Karpas-422 (cell line): ENCODE measurements at places on chromosomes 3 and 15. TPM values are rescaled to one million over a fixed set of nuclear protein-coding genes. Genes with fewer than 3 reads are reported as not detected.
A peak's percentile ranks its signal among the peaks of the same experiment; 100 is the strongest.

GRCh38 chr3:105970283-105970682 lies 101.5 kb upstream of the CBLB start:
- H3K4me3 ChIP-seq: no peak overlapping the region
- peak; percentile 41 for DNase-seq
- no peaks in the 10 kb centered on the region for H3K27me3 ChIP-seq
- no peaks in the 10 kb centered on the region; the same call in 1 of the 2 replicates for H3K36me3 ChIP-seq
- peak overlapping the region; percentile 10; the same call in 1 of the 2 replicates for H3K27ac ChIP-seq

Gene DLEC1
- total RNA-seq: not detected in 2 replicates

DNA sequence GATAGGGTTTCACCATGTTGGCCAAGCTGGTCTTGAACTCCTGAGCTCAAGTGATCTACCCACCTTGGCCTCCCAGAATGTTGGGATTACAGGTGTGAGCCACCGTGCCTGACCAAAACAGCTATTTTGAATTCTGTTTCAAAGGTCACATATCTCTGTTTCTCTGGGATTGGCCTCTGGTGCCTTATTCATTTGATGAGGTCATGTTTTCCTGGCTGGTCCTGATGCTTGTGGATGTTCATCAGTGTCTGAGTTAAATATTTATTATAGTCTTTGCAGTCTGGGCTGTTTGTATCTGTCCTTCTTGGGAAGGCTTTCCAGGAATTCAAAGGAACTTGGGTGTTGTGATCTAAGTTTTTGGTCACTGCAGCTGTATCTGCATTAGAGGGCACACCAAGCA lies 5.1 kb downstream of the PATL2 start:
- H3K27me3 ChIP-seq: no peaks in the 10 kb centered on the region
- H3K4me1 ChIP-seq: peaks cover 11% of the 10 kb centered on the region
- H3K27ac ChIP-seq: no peak overlapping the region
- H3K36me3 ChIP-seq: no peaks in the 10 kb centered on the region

Gene NR1I2
- total RNA-seq: 2.7 and 3.8 TPM in 2 replicates

DNA sequence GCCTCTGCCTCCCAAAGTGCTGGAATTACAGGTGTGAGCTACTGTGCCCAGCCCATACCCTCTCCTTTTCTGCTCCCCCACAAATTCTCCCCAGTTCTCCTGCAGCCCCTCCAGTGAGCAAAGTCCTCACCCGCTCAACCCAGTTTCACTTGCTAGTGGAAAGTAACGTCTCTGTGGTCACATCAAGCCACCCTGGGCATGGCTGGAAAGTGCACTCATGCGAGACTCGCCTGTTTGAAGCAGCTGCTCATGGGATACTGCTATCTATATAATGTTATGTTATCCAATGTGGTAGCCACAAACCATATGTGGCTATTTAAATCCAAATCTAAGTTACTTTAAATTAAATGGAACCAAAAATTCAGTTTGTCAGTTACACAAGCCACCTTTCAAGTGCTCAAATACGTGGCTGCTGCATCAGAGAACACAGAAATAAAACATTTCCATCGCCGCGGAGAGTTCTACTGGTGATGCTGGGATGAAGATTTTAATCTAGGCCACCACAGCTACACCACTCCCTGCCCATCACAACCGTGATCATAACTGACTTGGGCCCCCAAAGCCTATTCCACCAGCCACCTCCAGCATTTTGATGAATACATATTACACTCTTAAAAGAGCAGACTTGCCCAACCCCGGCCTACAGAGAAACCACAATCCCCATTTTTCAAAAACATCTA lies 119.4 kb downstream of the LIPC start:
- no peaks in the 10 kb centered on the region for H3K27me3 ChIP-seq
- no peak overlapping the region for H3K4me3 ChIP-seq

DNA sequence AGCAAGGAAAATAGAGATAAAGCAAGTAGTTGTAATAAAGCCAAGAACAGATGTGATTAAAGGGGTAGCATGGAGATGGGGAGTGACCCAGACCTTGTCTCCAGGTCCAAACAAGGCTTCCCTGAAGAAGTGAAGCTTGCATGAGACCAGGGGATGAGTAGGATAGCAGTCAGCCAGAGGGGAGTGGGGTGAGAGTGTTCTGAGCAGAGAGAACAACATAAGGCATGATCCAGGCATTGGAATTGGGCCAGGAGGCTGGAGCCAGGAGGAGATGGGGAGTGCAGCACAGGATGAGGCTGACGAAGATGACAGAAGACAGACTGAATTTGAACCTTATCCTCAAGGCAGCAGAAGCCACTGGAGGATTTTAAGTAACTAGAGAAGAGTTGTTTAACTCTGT lies 7.2 kb downstream of the TMOD2 start:
- DNase-seq: no peak
- H3K36me3 ChIP-seq: no peaks in the 10 kb centered on the region
- H3K4me1 ChIP-seq: no peaks in the 10 kb centered on the region
- H3K27ac ChIP-seq: no peak overlapping the region

Gene MASP1
- total RNA-seq: 0.04 TPM in 1 of 2 replicates, not detected in the other

Gene SLC22A14
- total RNA-seq: not detected in 2 replicates

Gene NPAP1
- not detected in 2 replicates for total RNA-seq

GRCh38 chr15:42314818-42315217 lies 41.6 kb upstream of the TMEM87A start:
- no peaks in the 10 kb centered on the region for H3K27me3 ChIP-seq
- DNase-seq: no peak
- no peak overlapping the region for H3K27ac ChIP-seq
- H3K36me3 ChIP-seq: peaks cover 7% of the 10 kb centered on the region; the same call in 1 of the 2 replicates
- H3K4me3 ChIP-seq: no peak overlapping the region

DNA sequence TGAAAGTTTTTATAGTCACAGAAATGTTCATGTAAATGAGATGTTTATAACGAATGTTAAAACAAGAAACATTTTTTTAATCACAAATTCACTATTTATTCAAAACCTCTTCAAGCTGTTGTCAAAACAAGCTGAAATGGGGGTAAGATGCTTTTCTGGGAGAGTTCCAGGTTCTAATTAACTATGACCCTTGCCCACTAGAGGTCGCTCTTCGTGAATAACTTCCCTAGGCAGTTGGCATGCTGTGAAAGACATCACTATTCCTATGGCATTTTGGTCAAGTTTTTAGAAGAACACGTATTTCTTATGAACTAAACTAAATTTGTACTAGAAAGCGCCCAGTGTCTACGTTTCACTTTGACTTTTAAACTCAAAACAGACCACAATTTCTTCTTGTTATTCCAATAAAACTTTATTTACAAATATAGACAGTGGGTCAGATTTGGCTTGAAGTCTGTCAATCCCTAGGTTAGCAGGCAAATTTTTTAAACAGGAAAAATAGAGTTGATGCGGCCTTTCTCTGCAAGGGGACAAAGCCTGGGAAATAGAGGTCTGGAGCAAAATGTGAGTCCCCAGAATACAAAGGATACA lies 62.8 kb upstream of the CMTM8 start:
- H3K4me1 ChIP-seq: peaks cover 3% of the 10 kb centered on the region
- no peak overlapping the region for H3K27ac ChIP-seq
- H3K27me3 ChIP-seq: no peaks in the 10 kb centered on the region
- 0 out of 2 replicates have a peak, but pooled peaks cover 3% of the 10 kb centered on the region for H3K36me3 ChIP-seq
- H3K4me3 ChIP-seq: no peak overlapping the region
- peak; percentile 88 for DNase-seq

DNA sequence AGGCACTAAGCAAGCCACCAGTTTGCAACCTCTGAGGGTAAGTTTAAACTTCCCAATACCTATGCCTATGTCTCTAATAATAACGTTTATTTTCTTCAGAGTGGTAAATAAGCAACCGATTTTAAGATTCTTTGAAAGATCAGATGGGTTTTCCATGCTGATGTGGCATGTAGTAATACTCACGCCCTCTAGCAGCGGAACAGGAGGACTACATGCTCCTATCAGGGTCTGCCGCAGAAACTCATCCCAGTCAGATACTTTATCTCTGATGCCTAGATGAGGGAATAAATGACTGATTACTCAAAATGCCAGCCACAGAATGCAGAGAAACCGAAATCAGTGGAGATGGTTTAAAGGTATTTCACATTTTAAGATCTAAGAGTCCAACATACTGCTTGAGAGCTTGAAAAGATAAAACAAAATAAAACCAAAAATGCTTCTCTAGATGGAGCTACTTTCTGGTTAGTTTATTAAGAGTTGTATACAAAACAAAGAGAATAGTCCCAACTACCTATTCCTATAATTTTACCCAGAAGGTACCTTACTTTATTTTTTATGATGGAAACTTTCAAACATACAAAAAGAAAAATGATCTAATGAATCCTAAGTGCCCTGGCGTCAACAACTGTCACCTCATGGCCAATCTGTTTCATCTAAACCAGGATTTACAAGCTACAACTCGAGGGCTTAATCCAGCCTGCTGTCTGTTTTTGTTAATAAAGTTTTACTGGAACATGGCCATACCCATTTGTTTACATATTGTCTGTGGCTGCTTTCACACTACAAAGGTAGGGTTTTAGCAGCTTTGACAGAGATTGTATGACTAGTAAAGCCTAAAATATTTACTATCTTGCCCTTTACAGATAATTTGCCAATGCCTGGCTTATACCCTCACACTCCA lies 37.5 kb upstream of the STIMATE start:
- DNase-seq: peak; percentile 78
- H3K27ac ChIP-seq: no peak overlapping the region
- H3K4me1 ChIP-seq: peaks cover 10% of the 10 kb centered on the region
- no peak overlapping the region for H3K4me3 ChIP-seq
- H3K27me3 ChIP-seq: no peaks in the 10 kb centered on the region
- H3K36me3 ChIP-seq: no peaks in the 10 kb centered on the region

- no peak overlapping the region for H3K4me3 ChIP-seq
- H3K4me1 ChIP-seq: peaks cover 44% of the 10 kb centered on the region
- DNase-seq: no peak
- no peaks in the 10 kb centered on the region for H3K36me3 ChIP-seq
These were observed 107.2 kb downstream of the CHST2 start for GRCh38 chr3:143226678-143227291.

GRCh38 chr3:73148682-73149081 lies 87.2 kb downstream of the EBLN2 start:
- H3K4me1 ChIP-seq: no peaks in the 10 kb centered on the region
- no peaks in the 10 kb centered on the region for H3K36me3 ChIP-seq
- H3K27ac ChIP-seq: no peak overlapping the region
- no peak for DNase-seq
- H3K4me3 ChIP-seq: no peak overlapping the region

GRCh38 chr3:127784865-127785710 lies 37.2 kb downstream of the MGLL start:
- peaks cover 12% of the 10 kb centered on the region for H3K36me3 ChIP-seq
- H3K4me3 ChIP-seq: peak overlapping the region; percentile 22; the same call in 1 of the 2 replicates
- peaks cover 80% of the 10 kb centered on the region for H3K4me1 ChIP-seq

DNA sequence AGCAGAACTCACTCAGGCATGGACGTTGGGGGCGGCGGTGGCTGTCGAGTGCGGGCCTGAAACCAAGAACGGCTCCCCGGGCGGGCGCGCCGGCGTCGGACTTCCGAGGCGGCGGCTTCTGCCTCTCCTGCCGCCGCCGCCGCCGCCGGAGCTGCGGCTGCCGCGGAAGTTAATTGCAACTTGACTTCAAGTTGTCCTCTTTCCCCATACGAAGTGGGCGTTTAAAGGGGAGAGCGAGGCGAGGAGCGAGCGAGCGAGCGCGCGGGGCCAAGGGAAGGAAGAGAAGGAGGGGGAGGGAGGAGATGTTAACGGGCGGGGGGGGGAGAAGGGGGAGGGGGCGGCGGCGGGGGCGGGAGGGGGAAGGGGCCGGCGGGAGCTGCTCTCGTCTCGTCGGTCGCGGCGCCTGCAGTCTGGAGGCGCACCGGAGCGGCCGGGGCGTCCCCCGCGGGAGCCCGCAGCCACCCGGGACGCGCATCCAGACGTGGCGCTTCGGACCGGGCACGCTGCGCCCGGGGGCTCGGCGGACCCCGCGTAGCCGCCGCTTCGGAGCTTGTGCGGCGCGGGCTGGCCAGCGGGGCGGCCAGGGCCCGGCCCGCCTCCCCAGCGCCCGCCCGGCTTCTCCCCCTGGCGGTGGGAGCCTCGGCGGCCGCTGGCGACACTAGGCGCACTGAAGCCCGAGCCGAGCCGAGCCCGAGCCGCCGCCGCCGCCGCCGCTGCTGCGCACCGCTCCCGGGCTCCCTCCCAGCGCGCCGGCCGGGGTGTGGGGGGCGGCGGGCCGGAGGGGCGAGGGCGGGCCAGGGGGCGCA lies 19.7 kb upstream of the SATB1 start:
- H3K36me3 ChIP-seq: no peaks in the 10 kb centered on the region
- H3K4me1 ChIP-seq: peaks cover 3% of the 10 kb centered on the region; the same call in 1 of the 2 replicates
- DNase-seq: peak; percentile 61
- H3K4me3 ChIP-seq: no peak overlapping the region; the same call in 1 of the 2 replicates
- H3K27me3 ChIP-seq: no peaks in the 10 kb centered on the region; the same call in 1 of the 2 replicates
- no peak overlapping the region for H3K27ac ChIP-seq

DNA sequence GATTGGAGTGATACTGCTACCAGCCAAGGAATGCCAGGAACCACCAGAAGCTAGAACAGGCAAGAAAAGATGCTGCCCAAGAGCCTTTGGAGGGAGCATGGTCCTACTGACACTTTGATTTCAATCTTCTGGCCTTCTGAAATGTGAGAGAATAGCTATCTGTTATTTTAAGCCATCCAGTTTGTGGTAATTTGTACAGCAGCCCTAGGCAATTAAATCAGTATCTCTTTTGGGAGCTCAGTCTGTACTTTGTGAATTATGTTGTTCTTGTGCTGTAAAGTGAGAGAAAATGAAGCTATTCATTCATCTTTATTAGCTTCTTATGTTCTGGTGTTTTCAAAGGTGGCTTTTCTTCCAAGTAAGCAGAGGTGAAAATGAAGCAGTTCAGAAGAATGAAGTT lies 381.3 kb downstream of the PDCD6IP start:
- no peak overlapping the region for H3K4me3 ChIP-seq
- H3K36me3 ChIP-seq: no peaks in the 10 kb centered on the region
- H3K4me1 ChIP-seq: peaks cover 3% of the 10 kb centered on the region
- H3K27ac ChIP-seq: no peak overlapping the region
- no peaks in the 10 kb centered on the region for H3K27me3 ChIP-seq
- no peak for DNase-seq

Gene ARPP21
- total RNA-seq: not detected in 2 replicates

GRCh38 chr3:196772897-196773296 lies 33.2 kb downstream of the PAK2 start:
- H3K4me1 ChIP-seq: peaks cover 29% of the 10 kb centered on the region
- peak overlapping the region; percentile 61 for H3K27ac ChIP-seq
- H3K4me3 ChIP-seq: no peak overlapping the region
- H3K36me3 ChIP-seq: peaks cover 30% of the 10 kb centered on the region
- no peaks in the 10 kb centered on the region for H3K27me3 ChIP-seq

GRCh38 chr3:173920386-173920785 lies 522.8 kb downstream of the NLGN1 start:
- no peaks in the 10 kb centered on the region for H3K27me3 ChIP-seq
- no peak for DNase-seq
- H3K4me3 ChIP-seq: no peak overlapping the region

DNA sequence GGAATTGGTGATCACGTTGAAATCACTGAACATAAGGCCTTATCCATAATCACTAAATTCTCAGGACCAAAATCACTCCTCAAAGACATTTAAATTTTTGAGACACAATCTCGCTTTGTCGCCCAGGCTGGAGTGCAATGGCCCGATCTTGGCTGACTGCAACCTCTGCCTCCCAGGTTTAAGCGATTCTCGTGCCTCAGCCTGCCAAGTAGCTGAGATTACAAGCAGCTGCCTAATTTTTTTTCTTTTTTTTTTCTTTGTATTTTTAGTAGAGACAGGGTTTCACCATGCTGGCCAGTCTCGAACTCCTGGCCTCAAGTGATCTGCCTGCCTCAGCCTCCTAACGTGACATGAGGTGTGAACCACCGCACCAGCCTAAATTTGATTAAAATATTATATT lies 61.7 kb downstream of the PLOD2 start:
- H3K36me3 ChIP-seq: no peaks in the 10 kb centered on the region
- H3K4me1 ChIP-seq: no peaks in the 10 kb centered on the region
- no peak overlapping the region for H3K4me3 ChIP-seq
- no peak overlapping the region for H3K27ac ChIP-seq
- H3K27me3 ChIP-seq: no peaks in the 10 kb centered on the region
- no peak for DNase-seq

GRCh38 chr15:50353251-50353974 lies 1.6 kb downstream of the GABPB1 start:
- peak overlapping the region; percentile 84 for H3K27ac ChIP-seq
- peak overlapping the region; percentile 90 for H3K4me3 ChIP-seq
- peaks cover 59% of the 10 kb centered on the region for H3K4me1 ChIP-seq
- no peaks in the 10 kb centered on the region for H3K27me3 ChIP-seq

Gene SLC2A2
- total RNA-seq: not detected in 2 replicates
